Kasumi-1 (cell line): ENCODE measurements at places on chromosomes 4 and X.

GRCh38 chr4:32544846-32545245 lies 1824.7 kb downstream of the PCDH7 start:
- no peak for DNase-seq

- no peak for DNase-seq
These were observed 26.9 kb upstream of the BMP3 start for GRCh38 chr4:81003597-81004111.

DNA sequence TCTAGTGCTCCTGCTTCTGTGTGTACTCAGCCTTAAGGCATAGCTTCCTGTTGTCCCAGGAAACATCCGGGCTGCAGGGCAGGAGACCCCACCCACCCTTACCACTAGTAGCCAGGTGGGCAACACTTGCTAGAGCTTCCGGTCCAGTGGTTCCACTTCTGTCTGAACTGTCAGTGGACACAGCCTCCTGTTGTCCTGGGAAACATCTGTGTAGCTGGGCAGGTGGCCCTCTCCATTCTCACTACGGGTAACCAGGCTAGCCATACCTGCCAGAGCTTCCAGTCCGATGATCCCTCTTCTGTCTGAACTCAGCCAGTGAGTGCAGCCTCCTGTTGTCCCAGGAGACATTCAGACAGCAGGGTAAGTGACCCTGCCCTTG lies 372.2 kb downstream of the INPP4B start:
- DNase-seq: no peak

- no peak for DNase-seq
These were observed 125.8 kb upstream of the UNC5C start for GRCh38 chr4:95674521-95674981.

GRCh38 chrX:10574663-10575062 lies 45.7 kb downstream of the MID1 start:
- no peak for DNase-seq

DNA sequence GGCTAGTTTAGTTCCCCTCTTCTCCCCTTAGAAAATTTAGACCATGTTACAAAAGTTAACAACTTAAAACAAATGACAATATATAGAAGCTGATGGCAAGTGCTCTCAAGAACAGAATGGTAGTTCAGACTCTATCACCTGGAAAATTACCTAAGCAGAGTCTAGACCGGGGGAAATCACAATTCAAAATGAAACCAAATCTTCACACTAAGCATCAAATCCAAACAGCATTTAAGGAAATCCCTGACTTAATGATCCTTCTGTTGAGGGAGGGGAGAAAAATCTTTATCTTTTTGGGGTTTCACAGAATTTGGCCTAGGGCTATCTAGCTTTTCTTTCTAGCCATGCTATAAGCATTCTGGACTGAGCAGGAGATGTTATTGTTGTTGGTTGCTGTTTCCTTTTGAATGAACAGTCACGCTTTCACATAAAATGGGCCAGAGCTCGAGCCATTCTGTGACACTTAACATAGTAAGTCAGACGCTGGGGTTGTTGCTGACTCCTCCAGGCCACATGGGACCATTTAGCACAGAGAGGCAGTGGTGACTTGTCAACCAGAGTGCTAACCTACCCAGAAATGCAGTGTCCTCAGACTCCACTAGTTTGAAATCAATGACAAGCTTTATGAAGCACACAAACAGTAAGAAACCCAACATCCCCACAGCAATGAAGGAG lies 16.0 kb upstream of the LSM6 start:
- DNase-seq: no peak

- no peak for DNase-seq
These were observed 280.8 kb upstream of the NOCT start for GRCh38 chr4:138734746-138735145.

DNA sequence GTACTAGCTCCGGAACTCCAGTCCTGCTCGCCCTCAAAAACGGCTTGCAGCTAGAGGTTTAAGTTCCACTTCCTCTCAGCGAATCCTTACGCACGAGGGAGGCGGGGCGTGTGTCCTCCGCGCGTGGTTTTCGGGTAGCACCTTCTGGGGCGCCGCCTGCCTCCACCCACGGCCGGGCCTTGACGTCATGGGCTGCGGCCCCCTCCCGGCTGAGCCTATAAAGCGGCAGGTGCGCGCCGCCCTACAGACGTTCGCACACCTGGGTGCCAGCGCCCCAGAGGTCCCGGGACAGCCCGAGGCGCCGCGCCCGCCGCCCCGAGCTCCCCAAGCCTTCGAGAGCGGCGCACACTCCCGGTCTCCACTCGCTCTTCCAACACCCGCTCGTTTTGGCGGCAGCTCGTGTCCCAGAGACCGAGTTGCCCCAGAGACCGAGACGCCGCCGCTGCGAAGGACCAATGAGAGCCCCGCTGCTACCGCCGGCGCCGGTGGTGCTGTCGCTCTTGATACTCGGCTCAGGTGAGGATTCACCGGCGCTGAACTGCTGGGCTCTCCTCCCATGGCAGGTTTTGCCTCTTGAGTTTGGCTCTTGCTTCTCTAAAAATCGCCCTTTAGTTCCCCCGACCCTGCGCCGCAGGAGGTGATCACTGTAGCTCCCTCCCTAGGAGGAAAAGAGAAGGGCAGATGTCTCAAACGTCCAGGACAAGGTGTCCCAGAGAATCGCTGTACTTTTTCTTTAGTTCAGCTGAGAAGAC lies at the start of gene AREG:
Gene AREG (plus strand): TSS at position 246 of the 752 bp plus-strand sequence. CDS start 210 bp downstream, at position 456.
- DNase-seq: peak; percentile 67

- DNase-seq: no peak
These were observed 77.5 kb downstream of the HTRA3 start for GRCh38 chr4:8346838-8347605.
